ENCODE measurements at places on chromosomes 5 and 9.

- DNase-seq: peak; percentile 45
Measured at GRCh38 chr9:128285033-128285784, 9.1 kb downstream of the SWI5 start.

DNA sequence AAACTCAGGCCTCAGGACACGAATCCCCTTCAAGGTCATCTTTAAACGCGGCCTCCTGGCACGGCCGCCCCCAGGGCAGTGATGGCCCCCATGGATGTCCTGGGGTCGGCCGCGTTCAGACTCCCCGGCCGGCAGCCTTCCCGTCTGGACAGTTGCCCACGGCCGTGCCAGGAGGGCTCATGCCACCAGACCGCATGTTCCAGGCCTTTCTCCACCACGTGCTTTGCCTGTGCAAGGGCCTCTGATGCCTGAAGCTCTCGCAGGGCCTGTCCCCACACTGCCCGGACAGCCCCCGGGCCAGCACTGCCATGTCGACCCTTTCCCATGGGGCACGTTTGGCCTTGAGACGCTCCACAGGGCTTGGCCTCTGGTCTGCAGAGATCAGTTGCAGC is 34.6 kb downstream of the SLC9A3 start:
- DNase-seq: no peak

DNA sequence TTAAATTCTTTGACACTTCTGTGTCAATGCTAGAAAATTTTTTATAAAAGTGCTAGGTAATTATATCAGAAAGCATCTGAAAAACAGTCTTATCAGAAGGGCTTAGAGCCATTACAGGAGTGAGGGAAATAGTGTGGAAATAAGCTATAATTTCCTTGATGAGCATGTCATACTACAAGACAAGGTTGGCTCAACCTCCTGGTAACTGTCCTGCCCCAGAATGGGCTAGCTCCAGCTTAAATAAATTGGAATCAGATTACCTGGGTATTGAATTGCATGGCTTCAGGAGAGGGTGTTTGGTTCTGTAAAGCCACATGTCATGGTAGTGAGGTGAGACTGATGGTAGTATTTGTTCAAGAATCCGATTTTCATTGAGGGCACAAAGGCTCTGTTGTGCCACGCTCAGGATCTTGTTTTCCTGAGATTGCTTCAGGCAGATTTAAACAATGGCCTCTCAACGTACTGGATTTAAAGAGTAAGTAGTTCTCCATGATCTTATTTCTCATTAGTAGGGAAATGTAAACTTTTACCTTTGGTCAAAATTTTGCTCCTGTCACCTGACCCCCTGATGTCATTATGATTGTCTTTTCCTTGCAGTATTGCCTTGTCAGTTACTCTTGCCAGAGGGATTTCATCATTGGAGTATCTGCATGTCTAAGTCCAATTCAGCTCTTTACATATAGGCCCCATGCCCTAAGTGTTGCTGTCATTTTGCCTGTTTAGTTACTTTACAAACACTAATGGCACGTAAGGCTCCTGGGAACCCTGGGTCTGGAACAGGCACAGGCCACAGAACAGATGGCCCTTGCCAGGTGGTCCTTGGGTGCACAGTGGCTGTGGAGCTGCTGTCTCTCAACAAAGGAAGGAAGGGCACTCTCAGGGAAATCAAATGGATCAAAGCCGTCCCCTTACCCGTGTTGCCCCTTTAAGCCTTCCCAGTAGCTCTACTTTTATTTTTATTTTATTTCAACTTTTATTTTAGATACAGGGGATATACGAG is 21.3 kb downstream of the TRIO start:
- DNase-seq: no peak

DNA sequence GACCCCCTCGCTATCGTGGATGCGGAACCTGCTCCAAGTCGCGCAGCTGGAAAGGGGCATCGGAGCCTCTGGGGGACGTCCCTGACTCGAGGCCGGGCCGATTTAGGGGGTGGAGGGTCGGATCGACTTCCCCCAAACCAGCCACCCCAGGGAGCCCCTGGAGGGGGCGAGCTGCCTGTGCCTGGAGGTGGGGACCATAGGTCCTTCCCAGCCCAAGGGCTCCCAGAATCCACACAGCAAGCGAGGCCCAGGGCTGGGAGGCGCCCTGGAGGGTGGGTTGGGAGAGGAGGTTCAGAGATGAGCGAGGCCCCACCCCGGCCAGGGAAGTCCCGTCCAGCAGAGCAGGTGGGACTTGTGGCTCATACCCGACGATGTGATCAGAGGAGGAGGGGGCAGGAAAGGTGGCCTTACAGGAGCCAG is 147.6 kb downstream of the GAPVD1 start:
- DNase-seq: no peak

- no peak for DNase-seq
Measured at GRCh38 chr5:173623296-173623771, 6.9 kb upstream of the BOD1 start.

DNA sequence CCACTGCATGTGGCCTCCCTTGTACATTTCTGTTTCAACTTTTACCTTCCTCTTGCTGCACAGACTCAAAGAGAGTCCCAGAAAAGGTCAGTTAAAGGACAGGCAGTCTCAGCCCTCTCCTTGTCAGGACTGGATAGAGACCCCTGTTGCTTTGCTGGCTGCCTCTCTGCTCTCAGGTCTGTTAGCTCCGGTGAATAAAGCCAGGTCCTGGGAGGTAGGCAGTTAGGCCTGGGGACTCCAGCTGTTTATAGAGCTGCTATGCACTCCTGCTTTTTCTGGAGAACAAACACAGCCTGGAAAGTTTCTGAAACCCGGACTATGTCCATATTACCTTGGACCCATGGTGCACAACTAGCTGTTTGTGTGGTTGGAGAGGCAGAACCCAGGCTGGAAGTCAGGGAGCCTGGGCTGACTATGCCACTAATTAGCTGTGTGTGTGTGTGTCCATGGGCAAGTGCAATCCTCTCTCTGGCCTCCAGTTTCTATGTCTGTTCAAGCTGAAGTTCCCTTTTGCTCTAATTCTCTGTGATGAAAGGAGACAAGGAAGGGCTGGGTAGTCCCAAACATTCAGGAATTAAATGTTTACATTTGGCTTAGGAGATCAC is 42.9 kb downstream of the GLRA1 start:
- DNase-seq: no peak

GRCh38 chr5:24444414-24444813 is 200.4 kb downstream of the CDH10 start:
- DNase-seq: no peak

- no peak for DNase-seq
Measured at GRCh38 chr5:61734001-61734400, 401.9 kb downstream of the ZSWIM6 start.

DNA sequence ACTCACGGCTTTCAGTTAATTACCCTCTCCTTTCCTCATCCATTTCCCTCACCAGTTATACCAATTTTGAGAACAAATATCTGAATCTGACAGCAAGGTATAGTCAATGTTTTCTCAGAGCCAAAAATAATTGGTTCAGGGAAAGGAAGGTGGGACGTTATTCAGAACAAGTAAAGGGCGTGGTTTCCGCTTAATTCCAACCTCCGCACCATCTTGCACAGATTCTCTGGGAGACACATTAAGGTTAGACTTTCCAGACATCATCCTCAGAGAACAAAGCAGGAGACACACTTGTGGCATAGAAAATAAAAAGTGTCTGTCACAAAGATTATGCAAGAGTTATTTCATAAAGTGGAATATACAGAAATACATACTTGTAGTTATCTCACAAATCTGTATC is 441.2 kb downstream of the IRX1 start:
- DNase-seq: no peak

DNA sequence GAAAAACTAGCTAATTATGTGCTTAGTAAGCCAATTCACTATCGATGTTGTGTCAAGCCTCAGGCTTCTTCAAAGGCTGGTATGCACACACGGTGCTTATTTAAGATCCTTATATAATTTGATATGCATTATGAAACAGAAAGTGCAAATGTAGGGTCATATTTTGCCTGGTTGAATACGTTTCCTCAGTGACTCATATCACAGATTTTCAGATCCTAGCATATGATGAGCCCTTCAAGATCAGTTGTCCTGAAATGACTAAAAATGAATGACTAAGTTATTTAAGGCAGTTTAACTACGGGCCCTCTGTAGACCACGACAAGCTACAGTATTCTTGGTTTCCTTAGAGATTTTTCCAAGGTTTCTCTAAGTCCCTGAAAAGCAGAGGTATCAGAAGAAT is 778.3 kb downstream of the PRELID2 start:
- no peak for DNase-seq

DNA sequence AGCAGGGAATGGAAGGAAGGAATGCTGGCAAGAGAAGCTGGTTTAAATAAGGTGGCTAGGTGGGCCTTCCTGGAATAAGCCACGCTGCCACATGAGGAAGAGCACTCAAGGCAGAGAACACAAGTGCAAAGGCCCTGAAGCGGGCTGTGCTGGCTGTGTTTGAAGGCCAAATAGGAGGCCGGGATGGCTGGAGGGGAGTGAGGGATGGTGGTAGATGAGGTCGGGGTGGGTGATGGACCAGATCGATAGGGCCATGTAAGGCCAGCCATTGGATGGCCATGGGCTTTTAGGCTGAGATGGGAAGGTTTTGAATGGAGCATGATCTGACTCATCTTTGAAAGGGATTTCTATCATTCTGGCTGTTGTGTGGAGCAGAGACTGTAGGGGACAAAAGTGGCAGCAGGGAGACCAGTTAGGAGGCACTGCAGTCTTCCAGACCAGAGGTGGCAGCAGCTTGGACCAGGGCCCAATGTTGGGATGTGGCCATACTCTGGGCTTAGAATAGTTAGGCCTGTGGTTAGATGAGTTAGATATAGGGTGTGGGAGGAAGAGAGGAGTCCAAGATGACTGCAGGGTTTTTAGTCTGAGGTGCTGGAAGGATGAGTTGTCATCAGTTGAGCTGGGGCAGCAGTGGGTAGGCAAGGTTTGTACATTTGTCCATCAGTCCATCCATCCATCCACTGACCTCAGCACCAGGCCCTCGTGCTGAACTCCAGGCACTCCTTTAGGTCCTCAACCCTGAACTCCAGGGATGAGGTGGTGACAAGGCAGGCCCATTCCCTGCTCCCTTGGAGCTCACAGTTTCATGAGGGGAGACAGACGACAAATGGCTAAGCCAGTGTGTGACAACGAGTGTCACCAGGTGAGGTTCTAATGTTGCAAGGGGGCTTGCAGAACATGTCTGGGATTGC is 30.3 kb downstream of the NDST1 start:
- no peak for DNase-seq

- DNase-seq: no peak
Measured at GRCh38 chr5:131316822-131317221, 53.0 kb downstream of the CDC42SE2 start.

DNA sequence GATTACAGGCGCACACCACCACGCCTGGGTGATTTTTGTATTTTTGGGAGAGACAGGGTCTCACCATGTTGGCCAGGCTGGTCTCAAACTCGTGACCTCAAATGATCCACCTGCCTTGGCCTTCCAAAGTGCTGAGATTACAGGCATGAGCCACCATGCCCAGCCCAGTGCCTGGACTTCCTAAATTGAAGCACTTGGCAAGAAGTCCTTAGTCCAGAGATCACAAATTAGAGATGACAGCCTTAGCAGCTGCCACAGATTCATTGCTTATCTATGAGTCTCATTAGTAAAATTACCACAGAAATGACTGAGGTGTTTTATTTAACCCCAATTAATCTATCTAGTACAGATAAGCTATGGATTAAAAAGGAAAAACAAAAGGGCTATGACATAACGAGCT is 19.2 kb downstream of the EFCAB9 start:
- no peak for DNase-seq

DNA sequence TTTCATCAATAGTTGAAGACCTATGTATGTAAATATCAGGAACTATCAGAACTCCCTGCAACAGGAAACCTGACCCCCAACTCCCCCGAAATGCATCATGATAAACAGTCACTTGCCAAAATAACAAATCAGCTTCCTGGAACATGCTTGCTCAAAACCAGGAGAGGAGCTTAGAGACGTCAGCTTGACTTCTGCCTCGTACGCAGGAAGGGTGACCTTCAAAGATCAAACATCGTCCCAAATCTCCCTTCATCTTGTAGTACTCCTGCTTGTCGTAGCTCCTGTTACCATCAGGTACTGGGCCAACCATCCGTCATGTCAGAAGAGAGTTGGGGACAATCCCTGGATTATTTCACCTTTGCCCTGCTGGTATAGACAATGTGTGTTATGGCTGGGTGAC is 396.1 kb downstream of the GADD45G start:
- DNase-seq: no peak

DNA sequence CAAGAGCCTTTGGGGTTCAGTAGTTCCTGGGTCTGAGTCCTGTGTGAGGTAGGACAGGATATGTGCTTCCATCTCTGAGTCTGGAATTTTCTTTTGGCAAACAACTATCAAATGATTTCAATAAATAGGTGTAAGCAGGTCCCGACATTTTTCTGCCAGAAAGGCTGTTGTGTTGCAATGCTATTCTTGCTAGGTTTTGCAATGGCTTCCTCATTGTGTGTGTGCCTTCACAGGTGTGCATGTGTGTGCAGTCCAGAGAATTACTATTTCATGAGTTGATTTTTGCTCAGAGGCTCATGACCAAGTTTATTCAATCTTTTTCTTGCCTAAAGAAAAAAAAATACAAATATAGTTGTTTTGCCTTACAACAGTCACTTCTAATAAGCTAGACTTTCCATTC is 64.5 kb upstream of the FRRS1L start:
- DNase-seq: no peak

- DNase-seq: no peak
Measured at GRCh38 chr9:92446536-92446935, 22.3 kb upstream of the OMD start.

DNA sequence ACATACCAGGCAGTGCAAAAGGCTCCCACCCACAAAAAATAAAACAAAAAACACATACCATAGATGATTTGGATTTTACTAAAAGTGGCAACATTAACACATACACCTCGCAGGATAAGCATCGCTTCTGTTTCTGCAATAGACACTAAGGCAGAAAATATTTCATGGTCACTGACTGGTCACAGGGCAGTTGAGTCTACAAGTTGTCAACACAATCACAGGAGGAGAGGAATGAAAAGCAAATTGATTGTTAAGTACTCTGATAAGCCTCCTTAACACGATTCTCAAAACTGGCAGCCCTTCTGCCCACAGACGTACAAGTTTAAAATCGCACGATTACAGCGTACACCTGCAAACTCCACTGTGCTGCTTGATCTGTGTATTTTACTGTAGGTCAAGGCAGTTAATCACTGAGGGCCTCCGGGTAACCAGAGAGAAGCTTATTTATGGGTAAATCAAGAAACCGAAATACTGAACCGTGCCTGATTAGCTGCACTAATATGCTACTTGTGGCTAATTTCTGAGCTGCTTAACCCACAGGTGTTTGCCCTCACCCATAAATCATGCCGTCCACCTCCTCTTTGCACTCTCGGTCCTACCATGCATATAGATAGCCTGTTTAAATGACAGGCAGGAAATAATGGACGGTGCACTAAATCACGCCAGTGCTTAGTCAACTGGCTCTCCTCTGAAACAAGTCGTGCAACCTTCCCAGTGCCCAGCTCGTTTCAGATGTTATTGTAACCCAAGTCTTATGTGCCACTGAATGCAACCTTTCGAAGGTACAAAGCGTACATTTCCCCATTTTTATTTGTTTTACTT is 659.4 kb upstream of the ADAMTS16 start:
- no peak for DNase-seq

DNA sequence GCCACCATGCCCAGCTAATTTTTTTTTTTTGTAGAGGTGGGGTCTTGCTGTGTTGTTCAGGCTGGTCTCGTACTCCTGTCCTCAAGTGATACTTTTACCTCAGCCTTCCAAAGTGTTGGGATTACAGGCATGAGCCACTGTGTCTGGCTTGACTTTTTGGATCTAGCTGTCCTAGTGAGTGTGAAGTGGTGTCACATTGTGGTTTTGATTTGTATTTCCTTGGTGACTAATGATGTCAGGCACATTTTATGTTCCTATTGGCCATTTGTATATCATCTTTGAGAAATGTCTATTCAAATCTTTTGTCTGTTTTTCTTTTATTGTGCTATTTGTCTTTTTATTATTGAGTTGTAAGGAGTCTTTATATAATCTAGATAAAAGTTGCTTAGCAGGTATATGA is 53.5 kb upstream of the MCCC2 start:
- no peak for DNase-seq
